Caco-2 (cell line): ENCODE measurements at places on chromosomes 16 and 17. TPM values are rescaled to one million over a fixed set of nuclear protein-coding genes. Genes with fewer than 3 reads are reported as not detected.

GRCh38 chr16:85398688-85399582 is 214.2 kb upstream of the GSE1 start:
- no peak overlapping the region for H3K4me3 ChIP-seq
- H3K36me3 ChIP-seq: no peaks in the 10 kb centered on the region
- peaks cover 6% of the 10 kb centered on the region for H3K4me1 ChIP-seq
- DNase-seq: peak; percentile 0
- no peak overlapping the region for H3K27ac ChIP-seq

GRCh38 chr17:9484789-9485188 is 90.8 kb downstream of the STX8 start:
- no peak for DNase-seq
- no peaks in the 10 kb centered on the region for H3K36me3 ChIP-seq

DNA sequence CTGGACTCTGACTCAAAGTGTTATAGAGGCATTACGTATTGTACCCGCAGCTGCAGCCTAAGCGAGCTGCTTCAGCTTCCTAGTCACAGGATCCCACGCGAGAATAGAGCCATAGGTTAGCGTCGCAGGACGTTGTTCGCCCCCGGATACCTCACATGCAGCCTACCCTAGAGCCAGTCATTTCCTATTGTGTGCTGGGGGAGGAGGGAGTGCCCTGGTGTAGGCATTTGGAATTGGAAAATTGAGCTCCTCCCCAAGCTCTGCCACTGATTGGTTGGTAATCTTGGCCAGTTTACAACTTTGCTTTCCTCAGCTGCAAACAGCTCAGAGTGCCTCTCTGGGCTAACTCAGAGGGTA is 530 bp downstream of the NAA60 start:
- H3K36me3 ChIP-seq: no peaks in the 10 kb centered on the region
- H3K4me1 ChIP-seq: no peaks in the 10 kb centered on the region
- no peaks in the 10 kb centered on the region for H3K27me3 ChIP-seq
- H3K4me3 ChIP-seq: peak overlapping the region; percentile 54

DNA sequence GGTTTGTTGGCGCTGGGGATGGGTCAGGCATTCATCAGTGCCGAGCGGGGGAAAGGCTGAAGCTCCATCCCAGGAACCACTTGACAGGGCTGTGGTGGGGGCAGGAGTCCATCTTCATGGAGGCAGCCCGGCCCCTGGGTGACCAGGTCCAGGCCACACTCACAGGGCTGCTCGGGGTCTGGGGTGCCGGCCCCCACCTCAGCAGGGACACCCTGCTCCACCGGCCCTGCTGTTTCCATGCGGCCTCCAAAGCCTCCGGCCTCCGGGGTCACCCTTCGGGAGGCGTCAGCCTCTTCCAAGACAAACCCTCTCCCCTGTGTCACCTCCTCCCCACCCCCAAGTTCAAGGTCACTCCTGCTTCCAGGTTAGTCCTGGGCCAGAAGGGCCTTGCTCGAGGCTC is 22.1 kb downstream of the GALNS start:
- no peak overlapping the region for H3K27ac ChIP-seq
- no peak for DNase-seq
- no peak overlapping the region for H3K4me3 ChIP-seq
- peaks cover 2% of the 10 kb centered on the region for H3K36me3 ChIP-seq
- no peaks in the 10 kb centered on the region for H3K27me3 ChIP-seq
- no peaks in the 10 kb centered on the region for H3K4me1 ChIP-seq

GRCh38 chr17:44307387-44308186 is 814 bp upstream of the RUNDC3A start:
- no peaks in the 10 kb centered on the region for H3K27me3 ChIP-seq
- peak; percentile 79 for DNase-seq
- no peaks in the 10 kb centered on the region for H3K36me3 ChIP-seq

- no peaks in the 10 kb centered on the region for H3K4me1 ChIP-seq
- H3K27me3 ChIP-seq: no peaks in the 10 kb centered on the region
- H3K36me3 ChIP-seq: peaks cover 2% of the 10 kb centered on the region
- H3K27ac ChIP-seq: no peak overlapping the region
- no peak overlapping the region for H3K4me3 ChIP-seq
Measured at GRCh38 chr16:67444259-67445125, 13.6 kb downstream of the HSD11B2 start.

The FAM20A gene
- total RNA-seq: 0.34 and 0.44 TPM in 2 replicates

The SPNS3 gene
- total RNA-seq: not detected in 2 replicates

The SNX20 gene
- not detected in 2 replicates for total RNA-seq

The TPSB2 gene
- total RNA-seq: not detected in 2 replicates
